ENCODE measurements at places on chromosomes 16 and 17.

DNA sequence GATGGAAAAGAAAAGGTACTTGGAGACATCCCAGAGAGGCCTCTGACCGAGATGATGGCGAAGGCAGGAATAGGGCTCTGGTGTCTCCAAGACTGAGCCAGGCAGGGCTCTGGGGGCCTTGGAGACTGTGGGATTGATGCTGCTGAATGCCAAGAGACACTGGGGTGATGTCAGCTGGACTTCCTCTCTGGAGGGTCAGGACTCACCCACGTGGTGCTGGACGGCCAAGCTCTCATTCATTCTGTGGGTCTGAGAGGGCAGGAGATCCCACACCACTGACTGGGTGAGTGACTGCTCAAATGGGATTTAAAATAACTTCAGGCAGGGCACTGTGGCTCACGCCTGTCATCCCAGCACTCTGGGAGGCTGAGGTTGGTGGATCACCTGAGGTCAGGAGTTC is 64.8 kb downstream of the NT5M start:
- ATAC-seq = no peak

GRCh38 chr17:40506786-40507185 is 5.4 kb upstream of the TNS4 start:
- ATAC-seq = no peak

- no peak for ATAC-seq
Observed at GRCh38 chr16:78895681-78896080, 704.9 kb downstream of the MAF start.

DNA sequence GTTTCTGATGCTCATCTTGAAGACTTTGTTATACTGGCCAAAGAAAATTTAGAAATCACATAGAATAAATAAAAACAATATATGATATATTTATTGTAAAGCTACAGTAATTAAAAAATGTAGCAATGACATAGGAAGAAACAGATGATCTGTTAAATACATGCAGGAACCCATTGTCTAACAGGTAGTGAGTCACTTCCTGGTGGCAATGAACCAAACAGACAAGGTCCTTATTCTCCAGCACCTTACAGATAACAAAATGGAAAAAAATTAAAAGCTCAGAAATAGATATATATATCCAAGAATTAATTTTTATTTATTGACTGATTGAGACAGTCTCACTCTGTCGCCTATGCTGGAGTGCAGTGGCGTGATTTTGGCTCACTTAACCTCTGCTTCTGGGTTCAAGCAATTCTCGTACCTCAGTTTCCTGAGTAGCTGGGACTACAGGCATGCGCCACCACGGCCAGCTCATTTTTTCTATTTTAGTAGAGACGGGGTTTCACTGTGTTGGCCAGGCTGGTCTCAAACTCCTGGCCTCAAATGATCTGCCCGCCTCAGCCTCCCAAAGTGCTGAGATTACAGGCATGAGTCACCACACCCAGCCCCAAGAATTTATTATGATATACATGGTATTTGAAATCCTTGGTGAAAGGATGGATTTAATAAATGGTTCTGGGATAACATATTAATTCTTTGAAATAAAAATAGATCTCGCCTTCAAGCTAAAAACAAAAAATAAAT is 7.5 kb downstream of the NETO2 start:
- ATAC-seq = peak; percentile 64

DNA sequence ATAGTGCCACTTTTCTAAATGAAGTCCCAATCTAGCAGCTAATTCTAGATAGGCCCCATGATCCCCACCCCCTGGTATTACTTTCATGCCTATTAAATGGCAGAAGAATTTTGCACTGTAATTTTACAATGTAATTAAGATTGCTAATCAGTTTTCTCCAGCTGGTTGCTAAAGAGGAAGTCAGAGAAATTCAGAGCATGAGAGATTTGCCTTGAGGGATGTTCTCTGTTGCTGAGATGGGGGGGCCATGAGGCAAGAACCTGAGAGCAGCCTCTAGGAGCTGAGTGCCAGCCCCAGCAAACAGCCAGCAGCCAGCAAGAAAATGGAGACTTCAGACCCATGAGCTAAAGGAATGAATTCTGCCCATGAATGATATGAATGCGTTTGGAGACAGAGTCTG is 38.9 kb downstream of the SHCBP1 start:
- ATAC-seq = no peak

DNA sequence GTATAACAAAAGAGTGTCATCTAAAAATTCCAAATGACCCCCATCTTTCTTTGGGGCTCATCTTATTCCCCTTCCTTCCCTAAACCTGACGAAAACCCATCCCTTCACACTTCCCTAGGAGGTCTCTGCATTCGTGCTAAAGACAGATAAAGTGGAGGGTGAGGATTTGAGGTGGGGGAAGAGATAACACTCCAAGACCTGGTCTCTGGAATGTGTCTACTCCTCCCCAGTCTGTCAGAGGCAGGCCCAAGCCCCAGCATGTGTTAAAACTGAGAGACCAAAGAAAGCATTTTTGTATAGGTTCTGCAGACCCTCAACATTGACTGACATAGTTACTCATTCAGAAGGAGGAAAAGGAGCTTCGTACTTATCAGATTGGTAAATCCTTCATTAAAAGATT is 11.0 kb upstream of the LHX1 start:
- no peak for ATAC-seq

DNA sequence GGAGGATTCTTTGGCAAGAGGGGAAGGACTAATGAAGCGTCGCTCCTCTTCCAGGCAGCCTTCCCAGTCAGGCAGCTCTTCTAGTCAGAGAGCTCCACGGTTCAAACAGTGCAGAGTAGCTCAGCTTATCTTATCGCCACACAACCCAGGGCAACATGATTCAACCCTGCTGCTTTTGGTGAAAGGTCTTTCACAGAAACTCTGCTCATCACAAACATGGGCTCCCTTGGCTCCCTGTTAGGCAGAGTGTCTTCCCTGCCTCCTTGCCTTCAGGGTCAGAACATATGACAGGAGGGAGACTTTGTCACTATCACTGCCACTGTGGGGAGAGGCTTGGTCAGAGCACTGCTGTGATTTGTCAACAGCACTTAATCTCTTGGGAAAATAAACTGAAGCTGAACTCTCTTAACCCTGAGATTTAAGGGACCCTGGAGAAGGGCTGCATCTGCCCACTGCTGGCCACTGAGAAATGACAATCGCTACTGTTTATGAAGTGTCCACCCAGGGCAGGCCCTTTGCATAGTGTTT is 6.9 kb upstream of the SLC13A2 start:
- ATAC-seq = no peak

GRCh38 chr17:7329997-7330637 is 982 bp upstream of the NEURL4 start:
- ATAC-seq = peak; percentile 64

GRCh38 chr16:86455640-86456039 is 54.7 kb upstream of the FOXF1 start:
- no peak for ATAC-seq

DNA sequence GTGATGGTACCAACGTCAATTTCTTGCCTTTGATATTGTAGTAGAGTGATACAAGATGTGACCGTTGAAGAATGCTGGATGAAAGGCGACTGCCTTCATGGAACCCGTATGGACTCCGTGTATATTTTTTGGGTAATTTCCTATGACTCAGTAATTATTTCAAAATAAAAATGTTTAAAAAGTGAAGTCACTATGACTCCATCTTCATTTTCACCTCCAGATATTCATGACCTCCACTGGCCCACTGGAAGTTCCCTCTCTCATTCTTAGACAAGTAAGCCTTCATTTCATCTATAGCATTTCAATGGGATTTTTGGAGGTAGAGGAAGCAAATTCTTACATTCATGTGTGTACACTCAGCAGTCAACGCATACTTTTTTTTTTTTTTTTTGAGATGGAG is 111.8 kb upstream of the NUDT7 start:
- no peak for ATAC-seq

DNA sequence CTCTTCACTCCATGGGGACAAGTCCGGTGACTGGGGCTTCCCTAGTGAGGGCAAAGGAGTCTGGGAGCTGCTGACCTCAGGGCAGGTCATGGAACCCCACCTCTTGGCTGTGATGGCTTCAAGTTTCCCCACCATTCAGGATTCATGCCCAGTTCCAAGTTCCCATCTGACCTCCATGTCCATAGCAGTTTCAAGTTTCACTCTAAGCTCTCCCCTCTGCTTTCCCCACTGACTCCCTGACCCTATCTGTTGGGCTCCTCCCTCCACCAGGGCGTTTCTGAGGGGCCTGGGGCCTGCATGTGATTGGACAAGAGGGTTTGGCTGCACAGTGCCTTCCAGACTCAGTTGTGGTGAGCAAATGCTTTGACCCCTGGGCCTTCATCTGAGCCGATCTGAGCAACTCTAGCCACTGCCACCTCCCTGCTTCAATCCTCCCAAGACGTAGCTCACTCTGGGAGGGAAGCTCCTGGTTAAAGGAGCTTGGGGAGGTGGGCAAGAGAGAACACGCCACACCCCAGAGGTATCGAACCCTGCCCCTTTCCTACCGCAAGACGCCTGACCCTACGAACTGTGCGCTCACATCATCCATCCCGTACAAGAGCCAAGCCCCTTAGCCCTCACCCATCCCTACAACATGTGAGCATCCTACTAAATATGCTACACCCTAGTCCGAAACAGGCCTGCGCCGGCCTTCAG is 8.3 kb downstream of the ZNF629 start:
- ATAC-seq = no peak

DNA sequence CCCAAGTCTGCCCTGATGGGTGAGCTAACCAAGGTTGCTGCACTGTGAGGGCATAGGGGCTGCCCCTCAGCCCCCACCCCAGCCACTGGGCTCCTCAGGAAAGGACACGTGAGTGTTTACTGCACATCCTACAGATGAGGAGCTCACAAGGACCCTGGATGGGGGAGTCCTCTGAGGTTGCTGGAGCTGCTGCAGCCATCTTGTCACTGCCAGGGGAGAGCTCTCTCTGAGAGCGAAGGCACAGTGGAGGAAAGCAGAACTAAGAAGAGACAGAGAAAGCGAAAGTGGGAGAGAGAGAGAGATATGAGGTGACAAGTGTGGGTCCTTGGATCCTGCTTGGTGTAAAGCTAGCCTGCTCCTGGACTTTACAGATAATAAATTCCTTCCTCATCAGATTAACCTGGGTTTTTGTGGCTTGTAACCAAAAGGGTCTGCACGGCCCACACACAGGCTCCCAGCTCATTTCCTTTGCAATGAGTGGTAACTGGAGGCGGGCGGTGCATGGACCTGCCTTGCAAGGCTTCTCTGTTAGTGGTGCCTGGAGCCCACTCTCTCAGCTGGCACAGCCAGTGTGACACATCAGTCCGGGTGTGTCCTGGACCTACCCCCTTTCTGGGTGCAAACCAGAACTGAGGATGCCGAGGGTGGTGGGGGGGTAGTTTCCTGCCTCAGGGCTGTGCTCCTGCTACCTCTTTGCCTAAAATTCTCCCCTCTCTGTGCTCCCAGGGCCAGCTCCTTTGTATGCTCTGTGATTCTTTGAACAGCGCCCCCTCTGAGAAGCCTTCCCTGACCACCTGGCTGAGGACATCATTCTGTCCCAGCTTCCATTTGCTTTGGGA is 14.2 kb downstream of the SNX20 start:
- peak; percentile 81 for ATAC-seq

- ATAC-seq = no peak
Observed at GRCh38 chr16:81484908-81485624, 40.5 kb downstream of the CMIP start.

DNA sequence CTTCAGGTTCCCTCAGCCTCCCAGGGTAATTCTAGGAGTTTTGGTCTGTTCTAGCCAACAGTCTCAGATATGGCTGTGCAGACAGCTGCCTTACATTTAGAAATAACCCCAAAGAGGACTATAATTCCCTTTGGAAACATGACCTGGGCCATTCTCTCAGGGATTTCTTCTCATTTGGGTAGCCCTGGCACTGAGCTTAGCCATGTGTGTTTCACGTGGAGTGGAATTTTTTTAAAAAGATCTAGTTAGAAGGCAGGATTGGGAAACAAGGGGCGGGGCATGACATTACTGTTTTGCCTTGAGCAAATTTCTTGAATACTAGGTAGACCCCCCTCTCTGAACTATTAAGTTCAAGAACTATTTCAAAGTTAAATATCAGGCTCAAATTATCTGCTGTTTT is 29.6 kb upstream of the MRC2 start:
- no peak for ATAC-seq

- ATAC-seq = no peak
Observed at GRCh38 chr16:29694384-29695195, 15.6 kb downstream of the QPRT start.

GRCh38 chr17:59330053-59330942 is 1.2 kb upstream of the YPEL2 start:
- no peak for ATAC-seq

GRCh38 chr16:13136901-13137300 is 235.5 kb downstream of the SHISA9 start:
- no peak for ATAC-seq

DNA sequence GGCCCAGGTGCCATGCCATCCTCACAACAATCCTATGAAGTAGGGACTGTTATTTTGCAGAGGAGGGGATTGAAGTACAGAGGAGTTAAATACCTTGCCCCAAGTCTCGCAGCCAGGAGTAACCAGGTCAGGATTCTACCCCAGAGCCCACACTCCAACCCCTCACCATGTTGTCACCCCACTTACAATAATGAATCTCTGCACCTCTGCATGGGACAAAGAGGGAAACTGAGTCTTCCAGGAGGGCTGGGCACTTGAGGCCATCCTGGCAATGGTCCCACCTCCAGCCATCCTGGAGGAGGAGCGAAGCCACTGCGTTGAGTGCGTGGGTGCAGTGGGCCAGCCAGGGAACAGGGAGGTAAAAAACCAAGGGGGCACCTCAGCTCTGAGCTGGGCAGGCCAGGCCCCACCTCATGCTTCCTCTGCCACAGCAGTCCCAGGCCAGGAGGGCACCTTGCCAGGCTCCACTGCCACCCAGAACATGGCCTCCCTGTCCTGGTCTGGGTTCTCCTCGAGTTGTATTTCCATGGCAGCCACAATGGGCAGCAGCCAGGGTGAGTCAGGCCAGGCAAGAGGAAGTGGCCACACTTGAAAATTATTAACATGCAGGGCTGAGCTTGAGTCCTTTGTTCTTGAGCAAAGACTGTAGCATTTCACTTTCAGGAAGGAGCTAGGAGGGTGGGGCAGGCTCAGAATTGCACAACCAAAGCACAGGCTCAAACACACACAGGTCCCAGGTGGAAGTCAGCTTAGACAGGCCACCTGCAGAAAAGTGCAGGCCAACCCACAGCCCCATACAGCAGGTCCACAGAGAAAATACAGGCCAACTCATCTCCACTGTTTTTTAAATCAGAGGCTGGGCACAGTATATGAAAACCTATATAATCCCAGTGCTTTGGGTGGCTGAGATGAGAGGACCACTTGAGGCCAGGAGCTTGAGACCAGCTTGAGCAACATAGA is 52.1 kb downstream of the CUEDC1 start:
- ATAC-seq = peak; percentile 25

DNA sequence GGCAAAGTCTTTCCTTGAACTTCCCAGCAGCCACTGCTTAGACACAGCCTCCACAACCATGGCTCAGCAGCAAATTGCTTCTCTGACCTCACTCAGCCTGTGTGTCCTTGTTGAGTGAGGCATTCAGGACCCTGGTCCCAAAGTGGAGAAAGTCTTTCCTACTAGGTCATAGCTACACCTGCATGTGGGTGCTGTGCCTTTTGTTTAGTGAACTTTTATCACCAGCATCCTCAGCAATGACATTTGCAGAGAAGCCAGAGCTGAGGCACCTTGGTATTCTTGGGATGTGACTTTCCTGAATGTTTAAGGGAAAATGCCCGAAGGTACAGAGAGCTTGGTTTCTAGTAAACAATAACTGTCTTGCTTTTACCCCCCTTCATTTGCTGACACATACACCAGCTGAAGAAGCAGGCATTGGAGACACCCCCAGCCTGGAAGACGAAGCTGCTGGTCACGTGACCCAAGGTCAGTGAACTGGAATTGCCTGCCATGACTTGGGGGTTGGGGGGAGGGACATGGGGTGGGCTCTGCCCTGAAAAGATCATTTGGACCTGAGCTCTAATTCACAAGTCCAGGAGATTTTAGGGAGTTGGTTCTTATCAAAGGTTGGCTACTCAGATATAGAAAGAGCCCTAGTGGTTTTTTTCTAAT is 20.9 kb upstream of the STH start:
- ATAC-seq = no peak

Measured in activated CD4-positive, CD25-positive, alpha-beta regulatory T cell treated with anti-CD3 and anti-CD28 coated beads, Interleukin-2, amount 50 U/mL, for 24 hours (primary cell).